Uterus (tissue), 4 donors: ENCODE measurements at places on chromosomes 12 and 14.

GRCh38 chr14:97543221-97543620, 746.0 kb downstream of the VRK1 start:
- DNase-seq: no peak

GRCh38 chr12:117013726-117014125, 85.5 kb downstream of the TESC start:
- no peak for DNase-seq

- DNase-seq: no peak
Measured at GRCh38 chr14:94051779-94052178, 25.6 kb downstream of the OTUB2 start.

- DNase-seq: no peak
Measured at GRCh38 chr12:24586293-24586692, 362.6 kb downstream of the BCAT1 start.

DNA sequence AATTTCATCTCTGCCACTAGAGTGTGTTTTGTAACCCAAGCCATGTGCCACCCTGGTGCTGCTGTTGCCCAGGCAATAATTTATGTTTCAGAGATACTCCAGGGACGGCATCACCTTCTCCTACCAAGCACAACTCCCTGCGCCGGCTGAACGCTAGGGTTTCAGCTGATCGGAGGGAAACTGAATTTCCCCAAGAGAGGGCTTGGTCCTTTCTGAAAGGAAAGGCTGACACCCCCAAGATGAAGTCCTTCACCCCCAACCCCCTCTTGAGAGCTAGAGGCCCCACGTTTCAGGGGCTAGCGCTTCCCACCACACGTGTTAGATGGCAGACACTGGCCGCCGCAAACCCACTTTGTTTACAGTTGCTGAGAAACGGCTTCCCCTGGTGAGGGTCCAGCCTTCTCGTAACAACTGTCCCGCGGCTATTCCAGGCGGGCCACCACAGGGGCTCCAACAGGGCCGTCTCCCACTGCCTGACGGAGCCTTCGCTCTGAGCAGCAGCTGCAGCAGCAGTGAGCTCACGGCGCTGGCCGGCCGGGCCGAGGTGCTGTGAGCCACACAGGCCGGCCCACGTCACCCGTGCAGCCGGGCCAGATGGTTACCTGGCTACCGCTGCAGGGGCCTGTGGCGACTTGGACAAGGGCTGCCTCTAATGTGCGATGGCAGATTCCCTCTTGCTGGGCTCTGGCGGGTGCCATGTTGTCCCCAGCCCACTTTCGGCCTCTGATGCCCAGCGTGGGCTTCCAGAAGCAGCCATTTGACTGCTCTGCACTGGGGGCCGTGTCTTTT, 66.4 kb downstream of the TESC start:
- DNase-seq: no peak

DNA sequence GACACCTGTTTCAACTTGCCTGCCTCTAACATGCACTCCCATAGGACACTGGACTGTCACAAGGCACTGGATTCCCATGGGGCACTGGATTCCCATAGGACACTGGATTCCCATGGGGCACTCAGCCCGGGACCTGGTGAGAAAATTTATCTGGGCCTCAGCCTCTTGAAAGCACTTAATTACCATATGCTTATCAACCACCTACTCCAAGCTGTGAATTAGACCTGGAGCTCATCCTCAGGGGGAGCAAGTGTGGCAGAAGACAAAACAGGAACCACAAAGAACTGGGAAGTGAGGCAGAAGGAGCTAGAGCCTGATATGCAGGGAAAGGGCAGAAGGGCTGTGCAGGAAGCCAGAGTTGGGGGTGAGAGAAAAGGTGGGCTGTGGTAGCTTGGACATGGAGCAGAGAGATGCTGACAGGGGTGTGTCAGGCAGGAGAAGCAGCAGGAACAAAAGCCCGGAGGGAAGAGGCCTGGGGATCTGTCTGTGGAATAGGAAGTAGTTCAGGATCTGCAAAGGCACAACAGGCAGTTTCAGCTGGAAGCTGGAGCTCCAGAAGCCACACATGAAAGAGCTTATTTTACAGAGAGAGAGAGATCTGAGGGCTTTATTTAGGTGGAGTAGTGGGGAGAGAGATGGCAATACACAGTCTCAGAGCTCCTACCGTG, 3.1 kb downstream of the KRT82 start:
- DNase-seq: no peak

- peak; percentile 38 for DNase-seq
Measured at GRCh38 chr12:6167327-6168280, 32.6 kb upstream of the CD9 start.
